Right cardiac atrium (tissue), 5 donors: ENCODE measurements at places on chromosomes 6 and 20. TPM values are rescaled to one million over a fixed set of nuclear protein-coding genes. Genes with fewer than 3 reads are reported as not detected.

- no peak for DNase-seq
These were observed 128.0 kb downstream of the PHACTR1 start for GRCh38 chr6:12844284-12845223.

DNA sequence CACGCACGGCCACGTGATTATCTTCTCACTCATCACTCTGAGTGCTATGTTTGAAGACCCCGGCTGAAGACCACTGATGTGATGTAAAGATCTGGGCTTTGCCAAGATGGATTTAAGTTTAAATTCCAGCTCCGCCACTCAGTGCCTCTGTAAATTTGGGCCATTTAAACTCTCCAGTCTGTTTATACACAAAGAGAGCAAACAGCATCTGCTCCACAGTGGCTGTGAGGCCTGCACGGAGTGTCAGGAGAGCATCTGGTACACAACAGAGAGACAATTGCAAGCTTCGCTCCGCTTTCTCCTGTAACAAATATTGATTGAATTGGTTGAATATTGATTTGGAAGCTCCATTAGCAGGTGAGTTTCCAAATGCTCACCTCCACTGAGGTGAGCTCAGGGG lies 80.5 kb upstream of the FRMD1 start:
- DNase-seq, result no peak

DNA sequence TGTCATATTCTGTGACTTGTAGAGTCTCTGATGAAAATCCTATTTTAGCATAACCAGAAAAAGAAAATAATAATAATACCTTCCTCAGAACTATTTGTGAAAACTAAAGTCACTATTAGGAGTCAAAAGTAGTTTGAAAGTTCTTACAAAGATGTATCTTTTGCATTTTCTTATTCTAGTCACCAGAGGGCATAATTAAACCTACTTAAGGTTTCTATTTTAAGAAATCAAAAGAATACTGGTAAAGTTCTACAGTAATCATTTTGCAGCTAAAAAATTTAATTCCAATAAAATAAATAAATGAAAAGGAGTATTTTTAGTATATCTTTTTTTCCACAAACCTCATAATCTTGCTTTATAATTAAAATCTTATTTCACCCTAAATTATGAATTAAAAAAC lies 28.0 kb upstream of the MCM9 start:
- DNase-seq, result no peak

- no peak for DNase-seq
These were observed 201.0 kb downstream of the SYNDIG1 start for GRCh38 chr20:24670341-24670872.

GRCh38 chr6:16764188-16764950 lies 3.1 kb upstream of the ATXN1 start:
- DNase-seq, result no peak

GRCh38 chr6:40998661-40999060 lies 40.4 kb downstream of the UNC5CL start:
- DNase-seq, result no peak

GRCh38 chr20:46213946-46214823 lies 94.1 kb downstream of the CDH22 start:
- peak; percentile 65 for DNase-seq

- no peak for DNase-seq
These were observed 252.7 kb downstream of the UST start for GRCh38 chr6:148999501-148999900.

- DNase-seq, result no peak
These were observed 146.4 kb upstream of the FAM83B start for GRCh38 chr6:54700158-54700557.

GRCh38 chr6:106056060-106056745 lies 29.9 kb upstream of the PRDM1 start:
- no peak for DNase-seq

DNA sequence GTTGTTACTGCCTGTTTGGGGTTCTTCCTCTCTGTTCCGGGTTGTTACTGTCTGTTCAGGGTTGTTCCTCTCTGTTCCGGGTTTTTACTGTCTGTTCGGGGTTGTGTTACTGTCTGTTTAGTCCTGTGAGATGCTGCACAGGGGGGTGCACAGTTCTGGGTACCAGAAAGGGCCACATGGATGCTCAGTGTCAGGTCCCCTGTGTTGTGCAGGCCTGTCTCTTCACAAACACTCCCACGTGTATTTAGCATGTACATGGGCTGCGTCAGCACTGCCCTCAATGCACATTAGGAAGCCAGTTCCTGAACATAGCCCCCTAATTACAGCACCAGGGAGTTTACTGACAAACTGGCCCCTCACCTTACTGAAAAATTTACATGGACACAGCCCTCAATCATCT lies 118.5 kb downstream of the DLL1 start:
- no peak for DNase-seq

DNA sequence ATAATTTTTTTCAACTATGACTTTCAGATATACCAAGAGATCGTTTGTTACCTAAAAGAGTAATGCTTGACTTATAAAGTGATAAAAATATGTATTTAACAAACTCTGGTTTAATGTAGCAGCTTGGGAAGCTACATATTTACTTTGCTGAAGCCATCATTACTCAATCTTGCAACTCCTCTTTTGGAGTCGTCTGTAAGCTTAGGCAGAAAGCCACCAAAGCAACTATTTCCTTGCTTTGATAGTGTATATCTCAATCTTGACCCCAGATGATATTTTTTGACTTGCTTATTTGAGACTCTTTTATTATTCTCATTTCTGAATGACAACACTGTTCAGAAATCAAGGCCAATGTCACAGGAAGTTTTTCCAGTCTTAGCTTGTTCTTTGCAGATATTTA lies 183.0 kb downstream of the SAMD5 start:
- DNase-seq, result no peak

GRCh38 chr6:139172151-139172550 lies 37.3 kb downstream of the HECA start:
- no peak for DNase-seq

DNA sequence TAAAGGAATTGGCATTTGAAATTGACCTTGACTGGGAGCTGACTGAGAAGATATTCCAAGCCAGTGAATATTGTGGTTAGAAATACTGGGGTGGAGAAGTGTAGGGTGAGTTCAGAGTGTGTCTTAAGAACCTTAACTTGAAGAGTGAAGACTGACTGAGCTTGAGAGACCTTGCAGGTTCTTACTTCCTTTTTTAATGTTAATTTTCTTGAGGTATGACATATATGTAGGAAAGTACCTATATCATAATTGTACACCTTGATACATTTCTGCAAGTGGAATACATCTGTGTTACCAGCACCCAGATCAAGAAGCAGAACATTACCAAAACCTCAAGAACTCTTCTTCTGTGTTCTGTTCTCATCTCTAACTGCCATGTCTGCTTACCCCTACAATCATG lies 11.0 kb downstream of the DHX35 start:
- DNase-seq, result no peak

DNA sequence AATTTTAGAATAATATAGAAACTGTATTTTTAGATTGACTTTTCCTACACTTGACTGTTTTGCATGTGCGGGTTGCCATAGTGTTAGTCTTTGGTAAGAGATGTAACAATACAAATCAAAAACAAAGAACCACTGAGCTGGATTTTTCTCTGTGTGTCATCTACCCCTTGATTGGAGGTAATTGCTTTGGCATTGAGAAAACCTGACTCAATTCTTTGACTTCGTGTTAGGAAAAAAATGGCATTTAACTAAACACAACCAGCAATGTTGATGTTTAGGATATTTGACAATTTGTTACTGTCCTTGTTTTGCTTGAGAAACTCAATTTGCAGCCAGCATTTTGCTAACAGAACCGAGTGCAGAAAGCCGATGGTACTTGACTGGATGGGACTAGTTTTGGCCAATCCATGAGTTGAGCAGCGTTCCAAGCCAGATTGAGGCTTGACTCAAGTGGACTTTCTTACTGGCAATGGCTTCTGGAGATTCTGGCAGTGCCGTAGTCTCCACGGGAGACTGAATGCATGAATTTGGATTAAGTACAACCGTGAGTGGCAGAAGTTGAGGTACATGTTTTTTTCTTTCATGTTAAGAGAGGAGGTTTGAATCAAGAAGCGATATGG lies 17.1 kb downstream of the TPBG start:
- no peak for DNase-seq

- no peak for DNase-seq
These were observed 142.1 kb downstream of the BMP7 start for GRCh38 chr20:57124366-57124765.

DNA sequence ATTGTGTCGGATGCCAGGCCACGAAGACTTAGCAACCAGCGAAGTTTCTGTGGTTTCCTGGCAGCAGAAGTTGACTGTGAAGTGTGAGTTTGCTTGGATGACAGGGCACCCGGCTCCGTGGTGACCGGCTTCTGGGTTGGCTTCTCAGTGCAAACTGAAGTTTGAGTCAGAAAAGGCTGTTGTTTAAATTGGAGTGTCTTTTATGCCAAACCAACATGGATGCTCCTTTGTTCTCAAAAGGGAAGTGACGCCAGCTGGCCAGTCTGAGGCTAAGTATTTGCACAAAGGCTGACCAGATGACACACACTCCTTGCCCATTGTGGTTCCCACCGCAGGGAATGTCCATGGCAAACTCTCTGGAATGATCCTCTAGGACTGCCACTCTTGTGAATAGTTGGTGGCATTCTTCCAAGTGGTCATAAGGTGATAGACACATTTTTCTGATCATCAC lies 164.8 kb upstream of the QKI start:
- no peak for DNase-seq

DNA sequence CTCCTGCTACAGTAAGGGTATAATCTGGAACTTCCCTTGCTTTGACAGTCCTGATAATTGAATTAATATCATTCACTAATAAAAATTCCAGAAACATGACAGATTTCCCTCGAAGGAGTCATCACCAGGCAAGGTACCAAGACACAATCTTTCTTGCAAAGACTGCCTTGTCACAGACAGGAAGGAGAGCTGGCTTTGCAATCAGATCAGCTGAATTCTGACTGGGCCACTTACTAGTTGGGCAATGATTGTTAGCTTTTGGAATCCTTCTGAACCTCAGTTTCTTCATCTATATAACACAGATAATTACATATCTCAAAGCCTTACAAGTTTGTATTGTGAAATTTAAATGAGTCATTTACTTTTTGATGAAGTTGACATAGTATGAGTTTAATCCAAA lies 344.2 kb downstream of the RFPL4B start:
- DNase-seq, result no peak

DNA sequence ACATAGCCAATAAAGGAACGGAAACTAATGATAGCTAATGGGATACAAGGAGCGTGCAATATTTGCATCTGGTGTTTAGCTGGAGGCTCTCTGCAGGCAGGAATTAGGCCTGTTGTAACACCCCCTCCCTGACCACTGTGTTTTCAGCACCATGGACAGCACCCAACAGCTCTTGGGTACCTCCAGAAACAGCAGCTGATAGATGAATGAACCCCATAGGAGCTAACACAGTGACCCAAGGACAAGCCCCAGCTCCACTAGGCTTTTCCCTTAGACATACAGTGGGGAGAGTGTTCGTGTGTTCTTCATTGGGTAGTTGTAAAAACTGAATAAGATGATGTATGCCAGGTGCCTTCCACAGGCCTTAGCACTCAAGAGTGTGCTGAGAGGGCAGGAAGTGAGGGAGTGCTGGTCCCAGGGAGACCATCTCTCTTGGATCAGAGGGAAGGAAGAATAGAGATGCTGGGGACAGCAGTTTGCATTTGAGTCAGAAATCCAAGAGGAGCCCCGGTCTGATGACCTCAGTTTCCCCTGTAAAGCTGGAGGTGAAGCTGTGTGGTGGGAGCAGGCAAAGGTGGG lies 161.3 kb downstream of the PHACTR3 start:
- no peak for DNase-seq

DNA sequence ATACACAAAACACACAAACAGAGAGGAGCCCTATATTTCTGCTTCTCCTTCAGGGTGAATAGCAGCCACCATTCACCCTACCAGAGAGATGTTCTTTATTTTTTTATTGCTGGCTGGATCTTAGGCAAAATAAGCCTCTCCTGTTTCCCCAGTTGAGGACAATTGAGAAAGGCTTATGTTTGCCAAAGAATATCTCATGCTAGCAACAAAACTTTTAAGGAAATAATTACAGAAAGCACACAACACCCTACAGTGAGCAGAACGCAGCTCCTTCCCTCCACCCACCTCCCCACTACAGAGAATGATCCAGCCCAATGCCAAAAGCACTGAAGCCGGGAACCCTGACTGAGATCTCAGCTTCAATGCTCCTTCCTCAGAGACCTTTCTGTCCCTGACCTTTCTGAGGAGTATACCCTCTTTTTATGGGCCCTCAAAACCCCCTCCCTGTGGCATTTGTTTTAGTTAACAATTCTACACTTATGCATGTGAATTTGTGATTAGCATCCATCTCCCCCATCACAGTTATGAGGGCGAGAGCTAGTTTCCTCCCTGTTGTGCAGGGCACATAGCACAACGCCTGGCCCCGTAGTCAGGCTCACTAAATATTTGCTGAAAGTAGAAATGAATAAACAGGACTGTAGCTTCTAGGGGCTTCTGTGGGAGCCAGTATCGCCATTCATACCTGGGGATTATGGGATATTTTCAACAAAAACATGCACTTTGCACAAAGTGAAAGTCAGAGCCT lies 491.6 kb upstream of the CDH4 start:
- DNase-seq, result no peak

Gene ERVFRD-1
- 0.09 TPM for total RNA-seq

Gene DPM1
- 41.0 TPM for total RNA-seq

Gene FOXA2
- not detected for total RNA-seq

Gene NHLRC1
- total RNA-seq, result 1.3 TPM

Gene TXNDC5
- 59.5 TPM for total RNA-seq

Gene TREM2
- total RNA-seq, result 2.3 TPM

Gene GABRR2
- 0.81 TPM for total RNA-seq

Gene MCUR1
- 21.6 TPM for total RNA-seq

Gene HAO1
- not detected for total RNA-seq

Gene ECT2L
- total RNA-seq, result 0.41 TPM
